Ovary (tissue), 10 donors: ENCODE measurements at places on chromosomes 4 and X. TPM values are rescaled to one million over a fixed set of nuclear protein-coding genes. Genes with fewer than 3 reads are reported as not detected.

- no peak overlapping the region for H3K27ac ChIP-seq
- H3K27me3 ChIP-seq: peaks cover 2% of the 10 kb centered on the region
- no peak for DNase-seq
- no peaks in the 10 kb centered on the region for H3K36me3 ChIP-seq
- H3K4me3 ChIP-seq: no peak overlapping the region
Measured at GRCh38 chr4:56658528-56658927, 22.6 kb downstream of the HOPX start.

Gene CACNA1F
- 0.32 TPM for polyA plus RNA-seq

GRCh38 chr4:44002368-44002767, 446.2 kb downstream of the KCTD8 start:
- no peak overlapping the region for H3K4me3 ChIP-seq
- H3K4me1 ChIP-seq: no peaks in the 10 kb centered on the region
- DNase-seq: no peak
- H3K36me3 ChIP-seq: no peaks in the 10 kb centered on the region
- no peak overlapping the region for H3K27ac ChIP-seq
- no peaks in the 10 kb centered on the region for H3K27me3 ChIP-seq

DNA sequence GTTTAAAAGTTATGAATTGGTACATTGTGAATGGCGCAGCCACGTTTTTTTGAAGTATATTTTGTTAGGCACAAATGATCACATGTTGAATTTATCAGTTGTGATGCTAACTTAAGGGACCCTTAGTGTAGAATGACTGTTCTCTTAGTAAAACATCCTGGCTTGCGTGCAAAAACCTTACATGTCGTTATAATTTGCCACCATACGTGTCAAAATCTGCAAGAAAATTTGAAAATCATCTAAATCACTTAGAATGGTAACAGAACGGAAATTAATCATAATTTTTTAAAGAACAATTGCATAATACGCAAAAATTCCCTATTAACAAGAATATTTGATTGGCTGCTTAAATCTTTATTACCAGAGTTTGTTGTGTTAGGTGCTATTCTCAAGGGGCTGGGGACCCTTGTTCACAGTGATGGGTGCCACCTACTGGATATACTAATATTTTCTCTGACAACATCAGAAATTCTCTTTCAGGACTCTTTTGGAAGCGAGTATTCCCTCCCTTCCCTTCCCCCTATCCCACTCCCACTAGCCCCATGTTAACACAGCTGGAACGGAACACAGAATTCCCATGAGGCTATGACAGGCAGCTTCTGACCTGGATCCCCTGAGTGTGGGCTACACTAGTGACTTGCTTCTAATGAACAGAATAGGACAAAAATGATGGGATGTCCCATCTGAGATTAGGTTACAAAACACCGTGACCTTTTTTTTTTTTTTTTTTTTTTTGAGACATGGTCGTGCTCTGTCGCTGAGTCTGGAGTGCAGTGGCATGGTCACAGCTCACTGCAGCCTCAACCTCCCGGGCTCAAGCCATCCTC, 71.8 kb downstream of the SUPT20HL2 start:
- no peaks in the 10 kb centered on the region for H3K27me3 ChIP-seq
- peaks cover 1% of the 10 kb centered on the region for H3K4me1 ChIP-seq
- H3K27ac ChIP-seq: no peak overlapping the region
- H3K4me3 ChIP-seq: no peak overlapping the region
- no peak for DNase-seq

DNA sequence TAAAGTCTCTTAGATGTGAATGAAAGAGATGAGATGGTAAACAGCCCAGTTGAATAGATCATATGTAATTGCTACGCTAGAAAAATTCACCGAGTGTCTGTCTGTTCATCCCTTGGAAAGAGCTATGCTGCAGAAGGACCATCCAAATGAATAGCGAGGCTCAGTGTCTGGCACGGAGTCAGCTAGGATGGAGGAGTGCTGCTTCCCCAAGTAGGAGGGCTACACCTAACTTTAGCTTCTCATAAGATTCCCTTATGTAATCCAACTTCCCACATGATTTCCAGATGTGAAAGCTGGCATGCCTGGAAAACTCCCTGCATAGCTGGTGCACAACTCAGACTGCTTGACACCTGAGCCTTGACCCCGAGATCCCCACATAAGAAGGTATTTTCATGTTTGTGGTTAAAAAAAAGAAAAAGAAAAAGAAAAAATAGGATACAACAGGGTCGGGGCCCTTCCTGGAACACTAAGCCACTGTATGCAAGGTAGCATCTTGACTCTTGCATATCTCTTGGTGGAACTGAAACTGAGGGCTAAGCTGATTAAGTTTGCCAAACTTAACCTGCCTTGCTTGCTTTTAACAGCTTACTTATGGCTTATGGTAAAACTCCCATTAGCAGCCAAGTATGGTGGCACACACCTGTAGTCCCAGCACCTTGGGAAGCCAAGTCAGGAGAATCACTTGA, 82.3 kb downstream of the FREM3 start:
- no peak overlapping the region for H3K27ac ChIP-seq
- H3K27me3 ChIP-seq: no peaks in the 10 kb centered on the region
- H3K36me3 ChIP-seq: no peaks in the 10 kb centered on the region
- no peak overlapping the region for H3K4me3 ChIP-seq
- H3K4me1 ChIP-seq: no peaks in the 10 kb centered on the region
- DNase-seq: peak; percentile 8

DNA sequence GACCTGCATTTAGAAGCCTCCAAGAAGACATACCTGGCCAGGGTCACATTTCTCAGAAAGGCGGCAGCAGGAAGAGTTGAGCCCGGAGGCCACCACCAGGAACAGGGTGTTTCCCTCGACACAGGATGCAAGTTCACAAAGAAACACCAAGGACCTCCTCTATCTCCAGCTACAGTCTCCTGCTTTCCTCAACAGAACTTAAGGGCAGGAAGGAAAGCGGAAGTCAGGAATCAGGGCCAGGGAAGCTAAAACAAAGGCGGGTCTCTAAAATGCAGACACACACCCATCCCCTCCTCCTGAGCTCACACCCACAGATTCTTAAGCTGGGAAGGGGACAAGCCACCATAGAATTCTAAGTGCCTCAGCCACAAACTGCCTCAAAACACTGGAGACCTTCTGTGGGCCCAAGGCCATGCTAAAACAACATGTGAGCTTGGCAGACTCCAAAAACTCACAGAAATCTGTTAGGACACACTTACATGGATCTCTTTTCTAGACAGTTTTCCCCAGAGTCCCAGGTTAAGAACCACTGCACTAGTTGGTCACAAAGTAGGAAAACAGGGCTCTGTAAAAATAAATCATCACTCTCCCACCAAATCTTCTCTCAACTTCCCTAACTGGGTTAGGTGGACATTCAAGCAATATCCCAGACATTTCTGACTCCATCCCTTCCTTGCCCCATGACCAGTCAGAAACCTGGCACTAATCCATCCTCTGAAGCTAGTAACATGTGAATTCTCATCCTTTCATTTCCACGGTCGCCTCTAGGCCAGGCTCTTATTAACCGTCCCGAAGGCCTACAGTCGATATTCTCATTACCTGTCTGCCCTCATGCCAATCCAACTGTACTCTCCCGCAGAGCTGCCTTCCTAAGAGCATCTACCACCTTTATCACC, 163.2 kb downstream of the APBB2 start:
- peaks cover 10% of the 10 kb centered on the region for H3K4me1 ChIP-seq
- no peak overlapping the region for H3K4me3 ChIP-seq
- no peak for DNase-seq
- no peaks in the 10 kb centered on the region for H3K36me3 ChIP-seq
- peak overlapping the region; percentile 10 for H3K27ac ChIP-seq

DNA sequence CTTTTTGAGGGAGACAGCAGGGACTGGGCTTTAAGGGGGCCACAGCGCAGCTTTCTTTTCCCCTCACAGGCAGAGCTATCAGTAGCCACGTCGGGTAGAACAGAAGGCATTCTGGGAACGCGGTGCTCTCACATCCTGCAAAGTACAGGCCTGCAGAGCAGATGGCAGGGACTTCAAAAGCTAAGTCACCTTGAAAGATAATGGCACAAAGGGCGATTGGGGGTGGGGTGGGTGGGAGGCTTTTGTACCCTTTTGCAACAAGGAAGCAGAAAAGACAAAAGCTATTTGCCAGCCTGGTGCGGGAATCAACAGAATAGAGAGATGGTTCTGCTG, 93.9 kb downstream of the PHKA2 start:
- H3K4me3 ChIP-seq: no peak overlapping the region
- H3K27me3 ChIP-seq: no peaks in the 10 kb centered on the region
- H3K4me1 ChIP-seq: peaks cover 5% of the 10 kb centered on the region
- no peak overlapping the region for H3K27ac ChIP-seq
- no peak for DNase-seq

Gene AFF2
- polyA plus RNA-seq: 2.8 TPM

Gene RHOXF1
- not detected for polyA plus RNA-seq

GRCh38 chr4:86033171-86033570, 326.7 kb downstream of the MAPK10 start:
- H3K36me3 ChIP-seq: no peaks in the 10 kb centered on the region
- H3K4me3 ChIP-seq: no peak overlapping the region
- H3K27ac ChIP-seq: no peak overlapping the region

Gene GPR82
- polyA plus RNA-seq: 0.35 TPM

DNA sequence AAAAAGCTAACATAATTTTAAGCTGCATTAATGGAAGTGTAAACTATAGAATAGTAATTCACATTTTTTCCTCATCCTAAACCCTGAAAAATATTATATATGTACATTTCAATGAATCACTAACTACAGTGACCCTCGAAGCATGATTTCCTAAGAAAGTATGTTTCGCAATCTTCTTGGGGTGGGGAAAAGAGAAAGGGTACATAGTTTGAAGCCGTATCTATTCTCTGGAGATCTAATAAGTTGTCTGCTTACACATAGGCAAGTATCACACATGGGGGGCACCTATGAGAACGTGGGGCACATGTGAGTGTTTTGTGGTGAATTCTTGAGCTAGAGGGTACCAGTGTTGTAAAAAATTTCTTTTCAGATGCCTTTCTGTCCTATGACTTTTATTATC, 71.2 kb downstream of the JADE1 start:
- H3K4me1 ChIP-seq: no peaks in the 10 kb centered on the region
- DNase-seq: no peak
- no peak overlapping the region for H3K27ac ChIP-seq
- H3K36me3 ChIP-seq: no peaks in the 10 kb centered on the region
- H3K27me3 ChIP-seq: no peaks in the 10 kb centered on the region

GRCh38 chrX:117508021-117508420, 608.6 kb downstream of the KLHL13 start:
- DNase-seq: no peak
- no peak overlapping the region for H3K4me3 ChIP-seq
- no peaks in the 10 kb centered on the region for H3K27me3 ChIP-seq
- H3K36me3 ChIP-seq: no peaks in the 10 kb centered on the region
- H3K27ac ChIP-seq: no peak overlapping the region

DNA sequence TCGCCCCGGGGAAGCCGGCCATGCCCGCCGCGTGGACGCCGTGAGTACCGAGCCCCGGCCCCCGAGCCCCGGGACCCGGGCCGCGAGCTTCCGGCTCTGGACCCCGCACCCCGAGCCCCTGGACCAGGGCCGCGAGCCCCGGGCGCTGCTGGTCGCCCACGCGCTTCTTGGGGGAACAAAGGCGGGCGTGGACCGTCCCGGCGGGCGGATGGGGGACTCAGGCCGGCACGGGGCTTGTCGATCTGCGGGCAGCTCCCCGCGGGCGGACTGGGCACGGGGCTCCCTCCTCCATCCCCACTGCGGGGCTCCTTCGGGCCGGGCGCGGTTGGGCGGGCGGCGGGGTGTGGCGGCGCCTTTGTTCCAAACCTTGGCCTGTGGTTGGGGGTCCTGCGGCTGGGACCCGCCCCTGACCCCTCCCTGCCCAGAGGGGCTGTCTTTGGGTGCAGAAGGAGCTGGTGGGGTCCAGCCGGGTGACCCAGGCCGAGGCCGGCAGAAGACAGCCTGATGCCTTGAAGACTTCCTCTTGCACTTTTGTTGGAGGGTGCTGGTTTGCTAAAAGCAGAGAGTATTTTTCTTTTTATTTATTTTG, 25.2 kb upstream of the ADD1 start:
- peak overlapping the region; percentile 65 for H3K4me3 ChIP-seq
- peaks cover 7% of the 10 kb centered on the region for H3K4me1 ChIP-seq
- no peaks in the 10 kb centered on the region for H3K27me3 ChIP-seq
- H3K27ac ChIP-seq: no peak overlapping the region
- DNase-seq: no peak

GRCh38 chr4:175703956-175704600, 108.0 kb downstream of the GPM6A start:
- H3K27ac ChIP-seq: no peak overlapping the region
- no peaks in the 10 kb centered on the region for H3K4me1 ChIP-seq
- H3K36me3 ChIP-seq: no peaks in the 10 kb centered on the region
- no peak for DNase-seq
- H3K4me3 ChIP-seq: no peak overlapping the region

Gene ZNF185
- polyA plus RNA-seq: 4.7 TPM

- H3K4me3 ChIP-seq: no peak overlapping the region
- H3K27ac ChIP-seq: no peak overlapping the region
- no peak for DNase-seq
- H3K36me3 ChIP-seq: no peaks in the 10 kb centered on the region
Measured at GRCh38 chrX:81537723-81538122, 335.8 kb downstream of the SH3BGRL start.

DNA sequence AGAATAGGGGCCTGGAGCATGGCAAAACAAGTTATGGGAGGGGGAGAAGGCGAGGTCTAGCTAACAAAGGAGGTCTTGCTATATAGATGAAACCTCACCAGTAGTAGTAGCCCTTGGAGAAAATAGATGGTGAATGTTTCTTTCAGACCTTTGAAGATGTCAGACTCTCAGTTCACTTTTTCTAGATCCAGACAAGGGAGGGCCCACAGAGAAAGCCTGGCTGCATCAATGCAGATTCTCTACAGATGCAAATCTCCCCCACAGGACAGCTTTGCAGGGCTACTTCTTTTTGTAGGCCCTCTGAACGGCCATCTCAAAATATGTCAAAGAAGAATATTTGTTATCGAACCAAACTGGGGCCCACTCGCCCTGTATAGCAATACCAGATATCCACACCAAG, 159.7 kb downstream of the ANK2 start:
- no peak overlapping the region for H3K4me3 ChIP-seq
- no peaks in the 10 kb centered on the region for H3K27me3 ChIP-seq
- no peaks in the 10 kb centered on the region for H3K36me3 ChIP-seq
- no peak overlapping the region for H3K27ac ChIP-seq

DNA sequence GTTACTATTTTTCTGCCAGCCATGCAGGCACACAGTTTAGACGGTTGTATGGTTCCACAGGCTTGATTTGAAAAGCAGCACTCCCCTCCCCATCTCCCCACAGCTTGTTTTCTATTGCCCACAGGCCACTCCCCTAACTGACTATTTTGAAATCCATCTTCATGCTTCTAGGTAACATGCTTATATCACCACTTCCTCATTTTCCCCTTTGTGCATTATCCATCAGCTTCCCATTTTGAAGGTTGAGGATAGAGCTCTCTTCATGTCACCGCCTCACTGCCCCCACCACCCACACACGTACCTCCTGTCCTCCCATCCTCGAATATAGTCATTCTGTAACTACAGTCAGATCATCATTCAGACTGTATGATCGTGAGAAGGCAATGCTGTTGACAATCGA, 224.7 kb downstream of the MID1 start:
- H3K4me1 ChIP-seq: no peaks in the 10 kb centered on the region
- DNase-seq: no peak
- no peak overlapping the region for H3K27ac ChIP-seq
- H3K27me3 ChIP-seq: no peaks in the 10 kb centered on the region
- no peak overlapping the region for H3K4me3 ChIP-seq
- H3K36me3 ChIP-seq: no peaks in the 10 kb centered on the region

Gene DCK
- 9.1 TPM for polyA plus RNA-seq

Gene NDNF
- polyA plus RNA-seq: 44.6 TPM
